Upper lobe of right lung (tissue), 1 donor: ENCODE measurements at places on chromosomes 3 and 15. TPM values are rescaled to one million over a fixed set of nuclear protein-coding genes. Genes with fewer than 3 reads are reported as not detected.

- DNase-seq, result no peak
These were observed 117.4 kb upstream of the ZBED2 start for GRCh38 chr3:111712294-111713167.

RNF123 gene
- 41.4 TPM for total RNA-seq

DNA sequence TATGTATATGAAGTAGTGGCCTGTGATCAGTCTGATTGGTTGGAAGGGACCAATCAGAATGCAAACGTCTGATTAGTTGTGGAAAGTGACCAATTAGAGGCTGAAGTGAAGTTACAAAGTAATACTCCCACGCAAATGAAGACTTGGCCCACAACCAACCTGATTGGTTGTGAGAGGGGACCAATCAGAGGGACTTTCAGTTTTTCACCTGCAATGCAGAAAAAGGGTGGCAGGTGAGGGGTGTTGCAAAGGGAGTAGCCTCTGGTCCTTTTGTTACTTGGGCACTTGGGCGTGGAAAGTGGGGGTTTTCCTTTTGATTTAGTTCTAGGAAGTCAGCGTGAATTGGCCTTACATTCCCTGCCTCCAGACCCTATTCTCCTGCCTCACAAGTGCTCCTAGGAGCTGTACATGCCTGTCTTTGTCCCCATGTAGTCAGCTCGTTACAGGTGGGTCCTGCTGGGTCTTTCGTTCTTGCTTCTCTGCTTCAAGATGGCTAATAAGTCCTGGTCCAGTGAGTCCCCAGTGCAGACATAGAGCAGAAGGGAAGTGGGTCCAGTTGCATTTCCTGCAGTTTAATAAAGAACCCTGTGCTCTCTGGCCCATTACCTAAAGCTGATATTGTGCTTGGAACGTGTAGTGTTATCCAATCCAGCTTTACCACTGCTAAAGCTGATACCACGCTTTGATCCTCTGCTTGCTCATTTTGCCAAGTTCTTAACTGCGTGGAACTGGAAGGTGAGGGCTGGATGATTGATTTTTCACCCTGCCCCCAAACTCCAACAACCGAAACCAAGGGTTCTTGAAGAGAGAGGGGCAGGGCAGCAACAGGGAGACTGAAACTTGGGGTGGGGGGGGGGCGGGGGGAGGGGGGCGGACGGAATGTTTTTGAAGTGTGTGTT is 46.0 kb upstream of the CD47 start:
- DNase-seq, result no peak

ATP10A gene
- total RNA-seq, result 31.1 TPM

TMEM108 gene
- total RNA-seq, result 15.4 TPM
